ENCODE measurements at places on chromosomes 3 and 15.

DNA sequence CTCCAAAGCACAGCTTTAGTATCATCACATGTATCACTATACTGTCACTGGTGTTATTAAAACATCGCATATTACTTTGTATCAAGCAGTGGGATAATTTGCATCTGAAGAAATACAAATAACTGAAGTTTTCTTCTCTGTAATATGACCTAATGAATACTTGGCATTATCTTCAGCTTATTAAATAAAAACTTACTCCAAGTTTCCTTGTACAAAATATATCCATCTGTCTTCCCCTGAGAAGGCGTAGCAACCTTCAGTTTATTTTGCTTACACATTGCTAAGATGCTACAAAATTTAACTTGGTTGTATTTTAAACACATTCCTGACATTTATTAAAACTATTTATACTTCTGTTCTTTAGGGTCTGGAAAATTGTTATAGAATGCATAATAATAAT, 13.7 kb downstream of the FGF7 start:
- DNase-seq, result no peak

- no peak for DNase-seq
These were observed 276.2 kb downstream of the FEZF2 start for GRCh38 chr3:62097121-62097520.

DNA sequence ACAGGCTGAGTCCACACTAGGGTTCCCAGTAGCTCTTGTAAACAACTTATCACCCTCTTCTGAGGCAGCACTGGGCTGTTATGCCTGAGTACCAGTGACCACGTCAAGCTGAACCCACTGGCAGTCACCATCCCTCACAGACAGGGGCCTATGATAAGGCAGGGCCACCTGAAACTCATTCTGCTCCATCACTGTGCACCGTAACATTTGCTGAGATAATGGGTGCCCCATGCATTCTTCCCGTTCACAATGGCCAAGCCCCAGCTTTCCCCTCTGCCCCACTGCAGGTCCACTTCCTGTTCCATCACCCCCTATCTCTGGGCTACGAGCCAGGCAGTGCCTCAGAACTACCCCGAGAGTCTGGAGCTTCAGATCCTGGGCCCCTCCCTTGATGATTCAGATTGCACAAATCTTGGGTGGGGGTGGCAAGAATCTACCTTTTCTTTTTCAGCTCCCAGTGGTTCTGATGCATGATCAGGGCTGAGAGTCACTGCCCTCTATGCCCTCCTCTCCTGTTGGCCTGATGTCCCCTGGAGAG, 158.0 kb downstream of the RAB11A start:
- no peak for DNase-seq

- DNase-seq, result no peak
These were observed 25.3 kb downstream of the LRRC57 start for GRCh38 chr15:42523331-42523730.

- no peak for DNase-seq
These were observed 84.7 kb upstream of the PPIB start for GRCh38 chr15:64247535-64247905.

DNA sequence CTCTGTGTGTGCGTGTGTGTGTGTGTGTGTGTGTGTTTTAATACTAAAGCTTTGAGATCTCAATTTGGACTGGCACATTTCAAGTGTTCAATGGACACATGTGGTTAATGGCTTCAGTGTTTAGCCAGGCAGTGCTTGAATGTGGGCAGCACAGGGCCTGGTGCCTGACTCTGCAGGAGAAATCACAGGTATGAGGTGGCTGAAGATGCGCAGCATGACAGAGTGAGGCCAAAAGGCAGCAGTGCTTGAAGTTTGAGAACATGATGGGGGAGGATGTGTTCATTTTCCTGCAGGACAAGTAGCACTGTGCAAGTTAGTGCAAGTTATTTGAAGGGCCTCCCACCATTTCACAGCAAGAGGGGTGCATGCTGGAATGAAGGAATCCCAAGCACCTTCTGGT, 620.5 kb upstream of the TBL1XR1 start:
- no peak for DNase-seq

- peak; percentile 43 for DNase-seq
These were observed 25.5 kb downstream of the CCDC13 start for GRCh38 chr3:42747581-42747980.

DNA sequence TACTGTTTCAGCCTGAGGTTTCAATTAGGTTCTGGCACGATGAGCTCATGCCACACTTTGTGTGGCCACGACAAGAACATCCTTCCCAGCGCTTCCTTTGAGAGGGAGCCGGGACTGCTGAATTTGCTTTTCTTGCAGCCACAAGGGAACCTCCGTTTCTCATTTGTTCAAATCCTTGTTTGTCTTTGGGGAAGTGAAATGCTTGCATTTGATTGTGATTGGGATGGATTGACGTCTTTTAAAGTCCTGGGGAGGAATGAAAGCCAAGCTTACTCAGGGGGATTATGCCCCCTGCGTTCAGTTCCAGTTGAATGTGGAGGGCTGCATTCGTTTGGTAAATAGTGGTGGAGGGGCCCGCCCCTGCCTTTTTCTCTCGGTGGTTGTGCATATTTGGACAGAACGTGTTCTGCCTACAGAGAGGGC, 277.6 kb downstream of the THSD4 start:
- DNase-seq, result no peak

- DNase-seq, result no peak
These were observed 9.2 kb downstream of the ERC2 start for GRCh38 chr3:56459104-56459496.

GRCh38 chr3:17494117-17494809, 248.2 kb downstream of the TBC1D5 start:
- no peak for DNase-seq

DNA sequence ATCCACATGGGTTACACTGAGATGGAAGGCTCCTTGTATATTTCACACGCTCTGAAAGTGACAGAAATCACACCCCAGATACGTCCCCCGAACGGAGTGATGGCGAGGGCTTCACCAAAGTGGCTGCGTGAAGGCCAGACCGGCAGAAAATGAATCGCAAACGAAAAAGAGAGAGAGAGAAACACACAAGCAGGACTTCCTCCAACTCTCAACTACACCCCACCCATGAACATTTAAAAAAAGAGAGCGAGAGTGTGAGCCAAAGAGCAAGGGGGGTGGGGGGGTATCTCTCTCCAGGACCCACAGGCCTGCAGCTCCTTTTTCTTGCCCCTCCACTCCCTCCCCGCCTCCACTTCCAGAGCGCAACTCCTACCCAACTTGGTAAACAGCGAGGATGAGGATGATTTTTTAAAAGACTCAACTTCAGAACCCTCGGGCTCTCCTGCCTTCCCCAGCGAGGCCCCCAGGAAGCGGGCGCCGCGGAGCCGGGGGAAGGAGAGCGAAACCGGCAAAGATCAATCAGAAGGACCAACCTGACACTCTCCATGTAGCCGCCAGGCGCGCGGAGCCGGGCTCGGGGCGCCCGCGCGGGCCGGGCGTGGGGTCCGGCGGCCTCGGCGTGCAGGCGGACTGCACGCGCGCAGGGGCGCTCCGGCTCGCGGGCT, 519.1 kb downstream of the FOXP1 start:
- peak; percentile 77 for DNase-seq

DNA sequence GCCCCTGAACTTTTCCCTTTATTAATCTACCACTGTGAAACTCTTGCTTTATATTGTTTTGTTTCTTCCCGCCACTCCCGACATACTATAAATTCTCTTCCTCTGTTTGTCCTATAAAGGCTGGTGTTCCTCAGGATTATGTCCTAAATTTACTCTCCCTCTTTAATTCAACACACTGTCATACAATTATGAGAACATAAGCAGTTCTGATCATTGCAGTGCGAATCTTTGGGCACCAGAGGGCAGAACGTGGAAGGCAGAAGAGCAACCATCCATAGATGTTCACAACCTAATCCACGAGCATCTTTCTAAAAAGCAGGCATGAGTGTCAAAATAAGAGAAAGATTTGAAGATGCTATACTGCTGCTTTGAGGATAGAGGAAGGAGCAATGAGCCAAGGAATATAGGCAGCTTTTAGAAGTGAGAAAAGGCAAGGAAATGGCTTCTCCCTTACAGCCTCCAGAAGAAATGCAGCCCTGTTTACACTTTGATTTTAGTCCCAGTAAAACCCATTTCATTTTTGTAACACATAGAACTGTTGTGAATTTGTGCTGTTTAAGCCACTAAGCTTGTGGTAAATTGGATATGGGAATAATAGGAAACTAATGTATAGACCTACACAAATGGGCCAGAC, 179.4 kb downstream of the GBE1 start:
- DNase-seq, result peak; percentile 3

GRCh38 chr3:733313-733712, 359.5 kb upstream of the CNTN6 start:
- no peak for DNase-seq

GRCh38 chr3:188812198-188812597, 359.6 kb upstream of the TPRG1 start:
- no peak for DNase-seq

GRCh38 chr3:15403495-15403894, 23.8 kb downstream of the METTL6 start:
- no peak for DNase-seq

DNA sequence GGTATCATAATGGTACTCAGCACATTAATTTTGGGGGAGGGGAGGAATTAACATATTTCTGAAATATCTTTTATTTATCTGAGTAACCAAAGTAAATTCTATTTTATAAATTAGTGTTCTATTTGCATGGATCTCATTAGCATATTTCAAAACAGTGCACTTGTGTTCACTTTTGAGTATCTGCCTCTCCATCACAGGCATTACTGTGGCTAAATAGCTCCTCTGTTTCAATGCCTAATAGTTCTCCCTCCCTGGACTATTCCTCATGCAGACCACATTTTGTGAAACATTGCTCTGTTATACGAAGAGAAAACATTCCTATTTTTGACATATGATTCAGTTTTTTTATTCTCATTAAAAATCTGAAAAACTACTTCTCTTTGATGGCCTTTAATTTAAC, 1127.8 kb downstream of the TUSC7 start:
- DNase-seq, result no peak

DNA sequence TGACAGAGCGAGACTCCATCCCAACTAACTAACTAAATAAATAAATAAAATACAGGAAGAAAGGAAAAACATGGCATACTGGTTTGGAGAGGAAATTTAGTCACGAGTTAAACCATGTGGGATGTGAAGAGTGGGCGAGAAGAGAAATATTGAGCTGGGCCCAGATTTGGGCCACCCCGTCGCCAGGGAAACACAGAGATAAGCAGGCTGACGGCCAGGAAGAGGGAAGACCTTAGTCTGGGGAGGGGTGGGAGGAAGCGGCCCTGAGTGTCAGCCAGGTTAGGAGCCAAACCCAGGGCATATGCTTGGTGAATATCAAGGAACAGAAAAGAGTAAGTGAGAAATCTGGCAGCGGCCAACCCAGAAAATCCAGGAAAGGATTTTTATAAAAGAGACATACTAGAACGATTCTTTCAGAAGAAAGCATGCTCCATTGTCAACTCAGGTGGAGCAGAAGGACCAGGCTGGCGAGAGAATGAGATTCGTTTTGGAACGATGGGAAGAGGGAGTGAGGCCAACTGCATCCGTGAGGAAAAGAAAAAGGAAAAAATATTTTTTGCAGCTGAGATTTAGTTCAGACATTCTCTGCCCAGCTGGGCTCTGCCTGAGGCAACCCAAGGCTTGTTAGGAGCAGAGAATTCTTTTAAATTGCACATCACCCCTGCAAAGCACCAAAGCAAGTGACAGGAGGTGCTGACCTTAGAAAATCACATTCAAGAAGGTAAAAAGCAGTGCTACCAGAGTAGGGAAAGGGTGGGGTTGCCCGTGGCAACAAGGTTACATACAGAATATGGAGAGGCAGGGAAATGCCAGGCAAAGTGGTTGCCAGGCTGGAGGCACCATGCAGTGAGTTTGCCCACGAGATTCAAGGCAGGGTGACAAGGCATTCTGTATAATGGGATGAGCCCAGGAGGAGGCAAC, 59.3 kb upstream of the RAD18 start:
- DNase-seq, result no peak

DNA sequence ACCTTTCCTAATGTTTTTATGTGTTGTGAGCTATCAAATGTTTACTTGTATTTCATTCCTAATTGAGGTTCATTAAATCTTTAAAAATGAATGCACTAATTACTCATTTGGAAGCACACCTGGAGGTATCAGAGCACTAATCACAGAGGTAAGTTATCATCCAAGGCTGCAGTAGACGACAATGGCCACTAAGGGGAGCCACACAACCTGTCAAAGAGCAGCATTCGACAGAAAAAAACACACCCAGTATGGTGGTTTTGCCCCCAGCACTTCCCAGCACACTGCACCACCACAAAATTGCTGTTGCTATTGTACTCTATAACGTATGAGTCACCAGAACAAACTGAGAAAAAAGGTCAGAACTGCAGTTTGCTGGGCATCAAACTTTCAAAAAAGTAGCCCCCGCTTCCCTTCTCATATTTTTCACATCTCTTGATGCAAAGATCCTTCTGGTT, 205.9 kb upstream of the IGF1R start:
- peak; percentile 44 for DNase-seq

DNA sequence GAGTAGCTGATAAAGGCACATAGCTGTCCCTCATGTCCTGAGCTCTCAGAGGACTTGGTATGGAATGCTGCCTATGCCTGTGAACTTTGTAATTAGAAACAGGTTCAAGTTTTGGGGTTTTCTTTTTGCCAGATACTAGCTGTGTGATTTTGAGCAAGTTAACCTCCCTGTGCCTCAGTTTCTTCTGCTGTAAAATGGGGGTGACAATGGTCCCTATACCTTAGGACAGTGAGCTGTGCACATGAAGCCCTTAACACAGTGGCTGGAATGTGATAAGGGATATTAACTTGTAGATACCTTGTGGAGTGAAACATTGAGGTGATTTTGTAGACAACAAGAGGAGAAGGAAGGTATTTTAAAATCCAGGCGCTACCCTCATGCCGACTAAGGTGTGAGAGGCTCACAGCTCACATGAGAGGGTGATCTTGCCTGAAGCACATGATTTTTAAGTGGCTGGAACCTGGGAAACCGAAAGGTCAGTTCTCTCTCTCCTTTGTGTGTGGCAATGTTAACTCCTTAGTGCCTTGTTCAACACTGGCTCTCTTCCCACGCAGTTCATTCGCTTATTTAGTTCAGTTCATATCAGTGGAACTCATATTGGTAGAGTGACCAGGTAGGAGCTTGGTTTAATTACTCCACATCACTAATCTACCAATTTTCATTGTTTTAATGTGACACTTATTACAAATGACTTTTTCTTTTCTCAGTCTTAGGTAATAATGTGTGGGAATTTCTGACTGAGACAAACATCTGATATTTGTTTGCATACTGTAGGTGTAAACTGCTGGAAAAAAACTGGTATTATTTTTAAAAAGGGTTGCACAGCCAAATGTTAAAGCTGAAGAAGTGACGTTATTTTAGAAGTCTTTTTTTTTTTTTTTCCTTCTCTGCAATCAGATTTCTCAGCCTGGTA, 236.2 kb downstream of the ITPR1 start:
- DNase-seq, result no peak

- no peak for DNase-seq
These were observed 7.3 kb downstream of the MYO5C start for GRCh38 chr15:52288051-52288942.

DNA sequence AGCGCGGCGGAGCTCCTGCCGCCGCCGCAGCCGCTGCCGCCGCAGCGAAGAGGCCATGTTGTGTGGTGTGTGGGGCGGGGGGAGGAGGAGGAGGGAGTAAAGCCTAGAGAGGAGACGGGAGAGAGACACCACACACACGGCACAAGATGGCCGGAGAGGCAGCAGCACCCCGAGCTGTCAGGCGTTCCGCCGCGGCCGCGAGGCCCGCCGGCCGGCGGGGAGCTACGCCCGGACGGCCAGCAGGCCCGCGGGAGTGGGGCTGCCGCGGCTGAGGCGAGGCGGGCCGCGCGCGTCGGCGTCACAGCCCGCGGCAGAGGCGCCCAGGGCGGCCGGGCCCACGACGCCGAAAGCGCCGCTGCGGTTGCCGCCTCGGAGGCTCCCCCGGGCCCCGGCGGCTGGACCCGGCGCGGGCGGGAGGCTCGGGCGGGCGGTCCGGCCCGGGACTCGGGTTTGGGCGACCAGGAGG, 17.4 kb upstream of the CHD2 start:
- no peak for DNase-seq

Data from CD4-positive, alpha-beta T cell treated with Interleukin-10 for 1 hour (primary cell).